ENCODE measurements at places on chromosomes 11 and 22. TPM values are rescaled to one million over a fixed set of nuclear protein-coding genes. Genes with fewer than 3 reads are reported as not detected.

APLNR gene
- 0.10 TPM for total RNA-seq

P2RY6 gene
- 1.1 TPM for total RNA-seq

- no peak for DNase-seq
Observed at GRCh38 chr11:32154275-32154674, 63.4 kb downstream of the RCN1 start.

DNA sequence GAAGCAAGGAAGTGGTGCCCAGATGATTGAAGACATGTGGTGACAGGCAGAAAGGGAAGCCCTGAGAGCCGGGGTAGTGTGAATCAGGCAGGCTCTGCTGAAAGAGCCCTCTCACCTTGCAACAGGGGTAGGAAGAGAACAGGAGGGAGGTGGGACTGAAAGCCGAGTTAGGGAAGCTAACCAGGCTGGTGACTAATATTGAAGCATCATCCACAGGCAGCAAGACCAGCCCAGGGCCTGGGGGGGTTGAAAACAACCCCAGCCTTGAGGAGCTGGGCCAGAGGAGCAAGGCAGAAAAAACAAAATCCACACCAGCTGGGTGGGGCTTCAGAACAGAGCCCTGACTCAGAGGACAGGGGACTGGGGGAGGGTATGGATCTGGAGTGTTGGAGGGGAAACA, 35.0 kb upstream of the CRTAM start:
- no peak for DNase-seq

DNA sequence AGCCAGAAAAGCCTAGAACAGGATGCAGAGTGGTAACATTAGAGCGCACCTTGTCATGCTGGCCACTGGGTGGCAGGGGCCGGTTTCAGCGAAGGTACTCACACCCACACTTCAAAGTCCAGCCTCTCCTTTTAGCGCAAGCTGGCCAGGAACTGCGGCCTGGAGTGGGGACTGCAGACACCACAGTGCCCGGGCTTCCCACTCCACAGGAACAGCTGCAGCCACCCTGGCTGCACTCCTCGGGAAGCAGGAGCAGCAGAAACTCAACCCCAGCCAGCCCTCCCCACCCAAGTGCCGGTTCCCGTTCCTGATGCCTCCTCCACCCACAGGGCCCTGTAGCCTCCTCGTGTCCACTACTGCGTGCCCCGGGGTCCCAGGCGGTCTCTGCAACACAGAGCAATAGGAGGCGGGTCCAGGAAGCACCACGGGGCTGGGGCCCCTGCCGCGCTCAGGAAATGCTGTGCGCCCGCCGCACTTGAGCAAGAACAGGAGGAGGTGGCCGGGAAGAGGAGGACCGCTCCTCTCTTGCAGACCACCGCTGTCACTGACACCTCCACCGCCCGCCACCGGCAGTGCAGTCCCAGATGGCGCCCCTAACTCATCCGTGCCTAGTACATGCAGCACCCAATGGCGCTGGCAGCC, 2.2 kb downstream of the RFPL2 start:
- no peak for DNase-seq

DNA sequence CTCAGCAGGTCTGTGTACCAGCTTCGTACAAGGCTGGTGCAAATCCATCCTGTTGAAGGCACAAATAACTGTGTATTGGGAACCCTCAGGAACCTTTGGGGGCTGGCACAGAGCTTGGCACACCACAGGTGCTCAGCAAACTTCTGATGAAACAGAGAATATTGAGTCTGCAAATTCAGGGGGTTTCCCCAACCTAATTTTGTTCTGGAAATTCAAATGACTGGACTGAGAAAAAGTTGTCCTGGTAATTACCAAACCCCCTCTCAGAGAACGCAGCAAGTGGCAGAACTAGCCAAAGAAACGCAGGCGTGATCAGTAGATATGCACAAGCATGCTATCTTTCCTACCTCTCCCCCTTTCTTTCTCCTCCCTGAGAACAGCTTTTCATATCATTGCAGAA, 47.6 kb downstream of the LIF start:
- no peak for DNase-seq

All from glomerular endothelial cell (primary cell).